ENCODE measurements at places on chromosomes 7 and 10.

DNA sequence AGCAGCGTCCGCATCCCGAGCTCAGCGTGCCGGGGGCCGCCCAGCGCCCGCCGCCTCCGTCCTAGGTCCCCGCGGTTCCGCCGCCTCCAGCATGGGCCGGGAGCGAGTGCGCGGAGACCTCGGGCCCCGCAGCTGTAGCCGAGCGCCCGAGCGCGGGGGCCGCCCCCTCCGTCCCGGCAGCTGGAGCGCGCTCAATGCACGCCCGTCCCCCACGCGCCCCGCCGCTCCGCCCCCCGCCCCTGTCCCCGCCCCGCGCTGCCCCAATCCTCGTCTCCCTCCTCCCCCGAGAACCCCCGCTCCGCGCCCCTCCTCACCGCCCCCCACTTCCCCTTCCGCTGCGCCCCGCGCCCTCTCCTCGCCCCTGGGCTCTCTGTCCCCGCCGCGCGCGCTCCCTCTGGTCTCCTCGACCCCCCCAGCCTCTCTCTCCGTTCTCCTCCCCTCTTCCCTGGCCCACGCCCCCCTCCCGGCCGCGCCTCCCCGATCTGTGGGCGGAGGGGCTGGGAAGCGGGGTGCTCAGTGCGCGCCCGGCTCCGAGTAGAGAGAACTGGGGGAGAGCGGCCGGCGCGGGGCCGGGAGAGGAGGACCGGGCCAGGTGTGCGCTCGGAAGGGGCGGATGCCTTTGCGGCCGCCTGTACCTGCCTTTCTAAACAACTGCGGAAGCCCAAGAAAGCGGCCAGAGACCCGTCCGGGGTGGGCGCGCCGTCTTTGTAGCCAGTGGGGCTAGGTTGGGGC, at the start of gene VIPR2:
VIPR2 (minus strand) TSS at position 110 of the 732 bp plus-strand sequence; CDS start at position 14, 96 bp downstream.
- DNase-seq = no peak

DNA sequence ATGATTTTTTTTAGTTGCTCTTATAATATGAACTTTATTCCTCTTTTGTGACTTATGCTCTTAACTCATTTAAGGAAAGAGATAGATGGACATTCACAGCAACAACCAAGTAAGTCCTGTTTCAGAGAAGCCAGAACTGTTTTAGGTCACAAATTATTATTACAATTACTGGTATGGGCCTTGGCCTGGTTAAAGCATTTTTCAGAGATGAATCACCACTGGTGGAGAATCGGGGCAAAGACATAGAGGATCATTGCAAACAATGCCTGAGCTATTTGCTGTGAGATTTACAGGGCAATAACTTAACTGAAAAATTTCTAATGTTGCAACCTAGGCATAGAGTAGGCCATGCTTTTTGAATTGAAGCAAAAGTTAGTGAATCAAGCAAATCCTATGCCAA, 138.0 kb upstream of the YAE1 start:
- DNase-seq = no peak

DNA sequence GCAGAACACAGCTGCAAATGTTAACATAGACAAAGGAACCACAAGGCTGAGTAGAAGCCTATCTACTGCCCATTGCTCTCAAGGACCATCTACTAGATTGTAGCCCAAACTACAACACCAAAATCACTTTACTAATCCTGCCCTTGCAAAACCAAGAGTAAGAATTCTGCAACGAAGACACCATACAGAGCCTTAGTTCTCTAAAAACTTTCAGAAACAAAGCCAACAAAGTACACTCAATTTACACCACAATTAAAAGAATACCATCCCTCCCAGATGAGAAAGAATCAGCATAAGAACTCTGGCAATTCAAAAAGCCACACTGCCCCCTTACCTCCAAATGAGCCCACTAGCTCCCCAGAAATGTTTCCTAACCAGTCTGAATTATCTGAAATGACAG, 294.3 kb downstream of the CTNNA3 start:
- DNase-seq = no peak

DNA sequence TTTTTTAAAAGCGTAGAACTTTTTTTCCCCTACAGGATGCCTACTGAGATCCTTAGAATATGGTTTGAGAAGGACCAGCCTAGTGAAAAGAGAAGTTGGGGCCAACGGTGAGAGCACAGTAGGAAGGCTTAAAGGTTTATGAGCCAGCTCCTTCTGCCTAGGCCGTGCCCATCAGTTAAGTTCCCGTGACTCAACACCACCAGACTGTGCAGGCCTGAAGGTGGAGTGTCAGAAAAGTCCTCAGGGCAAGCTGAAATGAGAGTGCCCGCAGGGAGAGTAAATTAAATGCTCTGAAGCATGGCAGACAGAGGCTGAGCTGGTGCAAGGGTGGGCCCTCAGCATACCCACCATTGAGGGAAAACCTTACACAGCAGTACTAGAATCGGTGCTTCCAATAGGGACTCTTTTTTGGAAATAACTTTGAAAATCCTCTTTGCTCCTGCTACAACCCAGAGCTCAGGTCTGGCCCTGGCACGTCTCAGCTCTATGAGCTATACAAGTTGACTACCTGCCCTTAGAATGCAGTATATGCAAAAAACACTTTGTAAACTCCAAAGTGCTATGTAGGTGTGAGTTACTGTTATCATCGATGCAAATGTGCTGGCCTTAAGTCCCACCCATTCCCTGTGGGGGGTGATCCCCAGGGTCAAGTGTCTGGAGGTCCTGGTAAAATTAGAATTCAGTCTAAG, 15.2 kb upstream of the C10orf67 start:
- no peak for DNase-seq

DNA sequence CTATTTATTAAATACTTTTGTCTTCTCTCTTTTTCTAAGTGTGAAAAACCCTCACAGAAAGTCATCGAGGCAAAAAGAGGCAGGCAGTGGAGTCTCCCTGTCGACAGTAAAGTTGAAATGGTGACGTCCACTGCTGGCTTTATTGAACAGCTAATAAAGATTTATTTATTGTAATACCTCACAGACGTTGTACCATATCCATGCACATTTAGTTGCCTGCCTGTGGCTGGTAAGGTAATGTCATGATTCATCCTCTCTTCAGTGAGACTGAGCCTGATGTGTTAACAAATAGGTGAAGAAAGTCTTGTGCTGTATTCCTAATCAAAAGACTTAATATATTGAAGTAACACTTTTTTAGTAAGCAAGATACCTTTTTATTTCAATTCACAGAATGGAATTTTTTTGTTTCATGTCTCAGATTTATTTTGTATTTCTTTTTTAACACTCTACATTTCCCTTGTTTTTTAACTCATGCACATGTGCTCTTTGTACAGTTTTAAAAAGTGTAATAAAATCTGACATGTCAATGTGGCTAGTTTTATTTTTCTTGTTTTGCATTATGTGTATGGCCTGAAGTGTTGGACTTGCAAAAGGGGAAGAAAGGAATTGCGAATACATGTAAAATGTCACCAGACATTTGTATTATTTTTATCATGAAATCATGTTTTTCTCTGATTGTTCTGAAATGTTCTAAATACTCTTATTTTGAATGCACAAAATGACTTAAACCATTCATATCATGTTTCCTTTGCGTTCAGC, 43.4 kb downstream of the TARP start:
- no peak for DNase-seq

DNA sequence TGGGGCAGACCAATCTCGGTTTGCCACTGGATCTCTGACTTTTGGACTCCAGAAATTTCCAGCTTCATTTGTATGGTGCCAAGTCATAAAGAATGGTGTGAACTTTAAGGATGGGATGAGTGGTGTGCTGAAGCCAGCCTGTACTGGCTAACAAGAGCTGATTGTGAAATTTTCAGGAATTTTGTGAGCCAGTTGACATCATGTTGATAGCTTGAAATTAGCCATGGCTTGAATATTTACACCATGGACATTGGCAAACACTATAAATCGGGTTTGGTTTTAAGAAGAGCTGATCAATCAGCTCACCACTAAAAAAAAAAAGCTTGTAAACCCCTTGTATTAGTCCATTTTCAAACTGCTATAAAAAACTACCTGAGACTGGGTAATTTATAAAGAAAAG, 14.1 kb upstream of the MYH16 start:
- no peak for DNase-seq

DNA sequence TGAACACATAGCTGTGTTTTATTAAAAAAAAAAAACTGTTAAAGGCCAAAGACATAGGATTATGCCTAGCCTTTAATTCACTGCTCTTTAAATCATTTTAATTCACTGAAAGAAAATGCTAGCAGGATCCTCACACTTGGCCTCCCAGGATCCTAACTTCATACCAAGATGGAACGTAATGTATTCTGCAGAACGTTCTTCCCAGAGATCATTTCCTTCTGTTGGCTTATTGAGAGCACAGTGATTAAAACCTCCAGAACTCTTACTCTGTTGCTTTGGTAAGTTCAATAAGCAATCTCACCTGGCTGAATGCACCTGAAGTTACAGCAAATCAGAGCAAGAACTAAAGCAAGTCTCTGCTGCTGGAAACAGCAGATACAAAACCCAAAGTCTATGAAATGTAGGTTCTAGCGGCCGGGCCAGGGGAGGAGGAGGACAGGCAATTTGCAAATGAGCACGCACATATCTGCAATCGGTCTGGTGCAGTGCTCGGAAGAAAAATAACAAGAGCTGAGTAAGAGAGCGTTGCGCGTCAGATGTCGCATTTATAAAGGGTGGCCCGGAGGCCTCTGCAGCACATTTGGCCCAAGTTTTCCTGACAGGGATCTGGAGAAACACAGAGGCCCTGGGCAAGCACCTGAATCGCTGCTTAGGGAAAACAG, 193.9 kb downstream of the FAM107B start:
- peak; percentile 43 for DNase-seq

DNA sequence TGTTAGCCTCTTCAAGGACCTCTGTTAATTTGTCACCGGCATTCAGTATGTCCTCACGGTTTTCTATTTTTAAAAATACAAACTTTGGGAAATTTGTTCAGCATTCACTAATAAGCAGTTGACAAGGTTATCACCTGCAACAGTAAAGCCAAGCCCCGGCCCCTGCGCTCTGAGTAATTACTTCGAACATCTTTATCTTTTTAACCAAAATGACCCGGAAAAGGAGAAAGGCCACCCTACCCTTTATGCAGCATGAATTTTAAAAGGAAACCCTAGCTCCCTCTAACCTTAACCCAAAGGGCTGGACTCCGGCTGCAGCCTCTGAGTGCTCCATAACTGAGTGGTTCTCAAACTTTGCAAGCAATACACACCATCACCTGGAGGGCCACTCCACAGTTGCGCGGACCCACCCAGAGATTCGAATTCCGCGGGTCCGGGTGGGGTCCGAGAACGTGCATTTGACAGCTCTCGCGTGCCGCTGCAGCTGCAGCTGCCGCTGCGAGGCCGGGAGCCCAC, 940 bp downstream of the NSMCE4A start:
- no peak for DNase-seq

All from G401 (cell line).